ENCODE measurements at places on chromosomes 6 and 20.

- DNase-seq, result no peak
Observed at GRCh38 chr6:2934057-2934456, 30.9 kb upstream of the SERPINB9 start.

DNA sequence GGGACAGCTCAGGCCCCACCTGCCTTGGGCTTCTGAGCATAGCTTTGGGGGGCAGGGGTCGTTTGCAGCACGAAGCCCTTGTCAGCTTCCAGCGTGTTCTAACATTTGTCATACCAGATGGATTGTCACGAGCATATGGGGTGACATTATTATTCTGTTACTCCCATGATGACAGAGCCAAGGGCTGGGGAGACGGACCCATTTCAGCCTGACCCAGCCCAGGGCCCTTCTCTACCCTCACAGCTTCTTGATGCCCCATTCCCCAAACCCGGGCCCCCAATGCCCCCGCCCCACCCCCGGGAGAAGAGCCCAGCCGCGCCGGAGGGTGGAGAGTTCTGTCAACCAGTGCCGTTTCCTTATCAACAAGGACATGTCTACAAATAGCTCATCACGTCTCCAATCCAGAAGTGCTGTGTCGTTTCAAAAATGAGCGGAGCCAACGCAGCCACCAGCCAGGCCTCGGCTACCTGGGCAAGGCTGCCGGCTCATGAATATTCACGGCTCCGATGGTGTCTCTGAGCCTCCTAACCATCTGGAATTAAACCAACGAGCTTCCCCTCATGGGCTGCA, 9.6 kb upstream of the CHRNA4 start:
- DNase-seq, result no peak

DNA sequence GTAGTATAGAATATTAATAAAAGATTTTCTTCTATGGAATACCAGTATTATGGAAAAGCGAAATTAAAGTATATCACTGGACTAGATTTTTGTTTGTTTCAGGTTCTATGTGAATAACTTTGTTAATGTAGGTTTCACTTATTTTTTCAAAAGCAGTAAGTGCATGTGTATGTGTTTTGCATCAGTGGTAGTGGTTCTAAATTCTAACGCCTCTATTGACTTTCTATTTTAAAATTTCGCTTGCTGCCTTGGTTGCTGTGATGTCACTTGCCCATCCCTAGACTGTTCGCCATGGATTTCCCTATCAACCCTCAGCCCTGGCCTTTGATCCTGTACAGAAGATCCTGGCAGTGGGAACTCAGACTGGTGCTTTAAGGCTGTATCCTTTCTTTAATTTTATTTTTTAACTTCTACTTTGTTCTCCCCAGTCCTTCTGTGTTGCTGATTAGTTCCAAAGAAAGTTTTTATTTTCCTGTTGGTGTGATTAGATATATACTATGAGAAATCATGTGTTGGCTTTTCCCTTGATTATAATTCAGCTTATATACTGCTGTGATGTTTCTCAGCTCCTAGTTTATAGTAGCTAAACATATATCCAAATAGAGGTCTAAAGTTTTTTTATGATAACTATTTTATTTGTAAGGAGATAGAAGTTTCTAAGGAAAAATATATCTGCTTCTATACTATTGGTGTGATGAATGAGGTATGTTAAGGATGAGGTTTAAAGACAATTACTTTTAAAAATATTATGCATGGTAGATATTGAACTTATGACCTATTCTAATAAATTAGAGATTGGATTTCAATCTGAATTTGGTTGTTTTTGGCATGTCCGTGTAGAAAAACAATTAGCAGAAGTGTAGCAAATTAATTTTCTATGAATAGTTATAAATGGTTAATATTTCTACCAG, 1.7 kb downstream of the STXBP5 start:
- DNase-seq, result no peak

DNA sequence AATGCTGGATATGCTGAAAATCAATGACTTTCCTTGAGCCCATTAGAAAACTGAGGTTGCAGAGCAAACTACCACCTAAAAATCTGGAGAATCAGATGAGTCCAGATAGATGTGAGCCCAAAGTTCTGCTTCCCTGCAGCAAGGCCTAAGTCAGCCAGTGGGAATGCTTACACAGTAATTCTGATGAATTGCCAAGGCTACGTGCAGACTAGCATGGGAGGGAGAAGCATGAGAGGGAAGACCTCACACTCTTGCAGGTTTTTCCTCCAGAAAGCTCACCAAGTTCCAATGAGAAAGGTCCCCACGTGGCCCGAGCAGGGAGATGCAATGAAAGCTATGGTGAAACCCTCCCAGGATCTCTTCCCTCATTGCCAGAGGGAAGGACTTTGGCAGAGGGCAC, 104.8 kb upstream of the SIRPA start:
- no peak for DNase-seq

GRCh38 chr20:1918491-1919165, 23.4 kb downstream of the SIRPA start:
- DNase-seq, result no peak

DNA sequence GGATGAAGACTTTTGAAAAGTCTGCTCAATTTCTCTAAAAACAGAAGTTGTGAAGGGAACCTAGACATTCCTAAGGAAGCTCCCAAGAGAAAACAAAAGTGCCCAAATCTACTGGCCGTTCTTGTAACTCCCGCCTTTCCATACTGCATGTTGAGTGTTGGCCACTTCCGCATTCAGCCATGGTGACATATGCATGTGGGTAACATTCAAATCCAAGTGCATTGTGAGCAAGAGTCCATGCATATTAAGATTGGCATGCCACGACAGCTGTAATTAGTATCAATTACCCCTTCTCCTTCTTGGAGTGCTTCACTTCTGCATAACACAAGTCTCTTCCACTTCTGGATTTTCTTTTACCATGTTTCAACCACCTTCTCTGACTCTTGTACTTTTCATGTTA, 8.4 kb downstream of the SLC35D3 start:
- DNase-seq, result no peak

DNA sequence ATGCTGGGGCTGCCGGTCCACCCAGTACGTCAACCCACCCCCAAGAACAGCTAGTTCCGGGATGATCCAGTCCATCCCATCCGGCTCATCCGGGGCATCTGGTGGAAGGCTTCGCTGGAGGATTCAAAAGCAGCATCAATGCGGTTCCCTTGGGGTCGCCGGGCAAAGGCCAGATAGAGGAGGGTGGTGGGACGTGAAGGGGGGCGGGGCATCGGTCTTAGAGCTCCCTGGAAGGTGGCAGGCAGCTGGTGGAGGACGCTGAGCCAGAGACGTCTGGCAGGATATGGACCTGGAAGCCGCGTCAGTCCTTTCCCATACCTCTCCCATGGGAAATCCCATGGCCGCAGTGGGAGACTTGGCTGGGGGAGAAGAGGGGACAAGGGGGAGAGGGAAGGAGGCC, 1500.8 kb upstream of the DEFB115 start:
- no peak for DNase-seq

GRCh38 chr6:145547594-145548335, 187.6 kb downstream of the EPM2A start:
- no peak for DNase-seq

- no peak for DNase-seq
Observed at GRCh38 chr6:110432285-110432900, 17.0 kb upstream of the DDO start.

- no peak for DNase-seq
Observed at GRCh38 chr20:43398676-43399324, 58.9 kb upstream of the SRSF6 start.

GRCh38 chr6:63458480-63459115, 113.7 kb upstream of the LOC128125822 start:
- DNase-seq, result no peak
